ENCODE measurements at places on chromosomes 1 and 21.

GRCh38 chr1:247295274-247295684 is 36.4 kb downstream of the ZNF496 start:
- no peak for DNase-seq

DNA sequence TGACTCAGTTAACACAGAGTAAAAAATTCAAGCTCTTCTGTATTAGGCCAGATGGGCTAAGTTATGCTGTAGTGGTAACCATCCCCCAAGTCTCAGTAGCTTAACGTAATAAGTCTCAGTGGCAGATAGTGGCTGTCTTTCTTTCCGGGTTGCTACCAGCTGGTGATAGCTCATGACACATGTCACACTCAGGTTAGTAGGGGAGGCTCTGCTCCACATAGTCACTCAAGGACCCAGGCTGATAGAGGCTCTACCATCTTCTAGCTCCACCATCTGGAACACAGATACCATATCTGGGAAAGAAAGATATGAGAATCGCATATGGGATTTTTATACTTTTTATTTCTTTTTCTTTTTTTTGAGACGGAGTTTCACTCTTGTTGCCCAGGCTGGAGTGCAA is 16.2 kb upstream of the MEF2D start:
- DNase-seq = no peak

DNA sequence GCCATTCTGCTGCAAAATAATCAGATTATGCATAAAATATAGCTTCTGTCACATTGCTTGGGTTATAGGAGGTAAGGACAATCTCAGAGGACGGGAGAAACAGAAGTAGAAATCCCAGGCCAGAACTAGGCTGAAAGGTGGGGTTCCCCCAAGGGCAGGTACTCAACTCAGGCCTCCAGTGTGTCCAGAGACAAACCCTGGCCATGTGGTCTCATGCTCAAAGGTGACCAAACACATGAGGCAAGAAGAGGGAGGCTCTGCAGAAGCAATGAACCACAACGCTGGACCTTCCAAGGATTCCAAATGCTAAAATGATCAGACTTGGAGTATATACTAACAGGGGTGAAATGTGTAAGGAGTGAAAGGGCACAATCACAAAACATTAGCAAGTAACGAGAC is 103.8 kb downstream of the DMRTB1 start:
- DNase-seq = no peak

DNA sequence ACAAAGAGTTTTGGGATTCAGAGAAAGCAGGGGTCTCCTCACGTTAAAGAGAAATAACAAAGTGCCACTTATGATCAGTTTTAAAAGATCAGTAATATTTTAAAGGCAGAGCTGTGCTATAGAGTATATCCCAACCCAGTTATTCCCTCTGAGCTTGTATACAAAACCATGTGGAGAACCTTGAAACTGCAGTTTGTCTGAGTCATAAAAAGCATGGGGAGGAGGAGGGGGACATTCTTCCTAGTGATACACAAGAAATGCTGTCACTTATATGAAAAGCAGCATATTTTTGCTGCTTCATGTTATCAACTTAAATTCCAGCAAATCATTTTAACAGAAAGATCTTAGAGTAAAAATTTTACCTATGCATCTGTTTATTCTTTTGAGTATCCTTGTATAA is 244.5 kb downstream of the GPR52 start:
- DNase-seq = no peak

DNA sequence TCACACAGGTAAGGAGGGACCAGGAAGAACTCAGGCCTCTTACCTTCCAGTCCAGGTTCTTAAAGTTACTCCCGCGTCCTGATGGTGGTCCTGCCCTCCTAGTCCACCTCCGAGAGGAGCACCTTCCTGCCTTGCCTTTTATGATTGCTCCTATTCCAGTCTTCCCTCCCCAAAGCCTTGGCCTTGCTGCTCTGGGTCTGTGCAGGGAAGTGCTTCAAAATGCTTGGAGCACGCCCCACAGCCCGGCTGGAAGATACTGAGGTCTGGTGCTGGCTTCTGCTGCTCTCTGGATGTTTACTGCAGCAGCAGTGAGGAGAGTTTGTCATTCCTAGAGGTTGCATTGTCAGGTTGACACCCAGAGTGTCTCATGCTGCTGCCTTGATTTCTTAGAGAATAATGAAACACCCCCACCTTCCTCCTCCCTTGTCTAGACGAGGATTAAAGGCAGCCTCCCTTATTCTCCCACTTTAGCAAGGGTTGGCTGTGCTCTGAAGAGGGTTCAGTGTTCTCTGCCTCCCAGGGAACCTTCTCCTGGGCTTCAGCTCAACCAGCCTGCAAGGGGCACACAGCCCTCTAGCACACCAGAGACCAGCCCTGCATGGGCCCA is 142.2 kb upstream of the CACNA1E start:
- DNase-seq = peak; percentile 14

GRCh38 chr21:36541721-36542139 is 61.8 kb upstream of the CLDN14 start:
- peak; percentile 43 for DNase-seq

GRCh38 chr21:35540950-35541638 is 492.0 kb upstream of the RUNX1 start:
- no peak for DNase-seq

DNA sequence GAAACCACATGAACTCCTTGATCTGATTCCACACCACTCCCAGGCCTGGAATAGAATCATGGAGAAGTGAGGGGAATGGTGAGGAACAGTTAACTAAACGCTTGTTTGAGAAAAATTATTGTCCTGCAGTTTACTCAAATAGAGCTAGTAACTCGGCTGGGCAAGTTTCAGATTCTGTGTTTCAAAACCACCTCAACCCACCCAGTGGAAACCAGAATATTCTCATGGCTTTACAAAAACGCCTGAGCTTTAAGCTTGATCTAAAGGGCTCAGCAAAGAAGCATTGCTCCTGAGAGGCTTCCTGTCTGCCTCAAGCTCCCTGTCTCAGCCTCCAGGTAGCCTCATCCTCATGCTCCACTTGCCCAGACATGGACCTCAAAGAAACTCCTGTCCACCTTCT is 16.6 kb downstream of the TCHHL1 start:
- no peak for DNase-seq

- DNase-seq = no peak
Measured at GRCh38 chr1:94855307-94855700, 35.1 kb downstream of the SLC44A3 start.

DNA sequence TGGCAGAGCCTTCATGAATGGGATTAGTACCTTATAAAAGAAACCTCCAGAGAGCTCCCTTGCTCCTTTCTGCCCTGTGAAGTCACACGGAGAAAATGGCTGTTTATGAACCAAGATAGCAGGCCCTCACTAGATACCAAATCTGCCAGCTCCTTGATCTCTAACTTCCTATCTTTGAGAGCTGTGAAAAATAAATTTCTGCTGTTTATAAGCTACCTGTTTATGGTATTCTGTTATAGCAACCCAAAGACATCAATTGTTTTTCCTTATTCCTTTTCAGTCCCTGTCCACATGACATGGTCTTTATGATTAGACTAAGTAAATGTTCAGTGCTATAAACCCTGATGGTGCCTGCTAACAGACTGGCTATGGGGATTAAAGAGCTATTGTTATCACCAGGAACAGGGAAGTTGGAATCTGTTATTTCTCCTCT is 9.7 kb upstream of the STIL start:
- DNase-seq = no peak

GRCh38 chr1:68976916-68977610 is 480.2 kb upstream of the DEPDC1 start:
- no peak for DNase-seq

DNA sequence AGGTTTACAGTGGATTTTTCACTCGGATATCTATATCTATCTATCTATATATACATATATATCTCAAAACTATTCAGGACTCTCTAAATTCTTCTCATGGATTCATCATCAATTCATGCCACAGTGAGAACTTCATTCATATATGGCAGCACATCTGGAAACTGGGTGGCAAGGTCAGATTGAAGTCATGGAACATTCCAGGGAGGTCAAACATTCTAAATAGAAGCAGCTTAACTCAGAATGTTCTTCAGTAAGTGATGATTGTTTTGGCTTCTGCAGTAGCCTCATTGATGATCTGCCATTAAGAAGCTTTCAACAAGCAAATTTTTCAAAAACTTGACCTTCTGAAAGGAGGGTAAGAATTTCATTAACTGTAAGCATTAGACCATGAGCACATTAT is 46.9 kb upstream of the ADAMTS1 start:
- no peak for DNase-seq
